ENCODE measurements at places on chromosomes 6 and 20. TPM values are rescaled to one million over a fixed set of nuclear protein-coding genes. Genes with fewer than 3 reads are reported as not detected.

DNA sequence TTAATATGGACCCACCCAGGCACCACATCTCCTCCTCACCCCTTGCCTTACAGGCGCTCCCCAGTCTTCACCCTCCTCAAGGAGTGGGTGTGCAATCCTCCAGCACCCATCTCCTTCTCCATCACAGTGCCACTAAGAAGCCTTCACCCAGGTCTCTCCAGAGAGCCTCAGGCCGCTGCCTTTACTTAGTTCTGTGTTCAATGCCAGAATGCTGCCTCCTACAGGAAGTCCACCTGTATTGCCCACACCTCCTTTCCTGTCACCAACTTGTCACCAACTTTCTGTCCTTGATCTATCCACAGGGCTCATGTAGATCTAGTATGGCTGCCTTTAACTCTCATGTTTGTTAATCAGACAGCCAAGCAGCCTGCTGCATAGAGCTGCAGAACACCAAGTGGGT, 586 bp upstream of the LST1 start:
- DNase-seq, result no peak
- H3K4me1 ChIP-seq, result peaks cover 3% of the 10 kb centered on the region
- H3K27me3 ChIP-seq, result no peaks in the 10 kb centered on the region
- H3K4me3 ChIP-seq, result no peak overlapping the region
- H3K36me3 ChIP-seq, result no peaks in the 10 kb centered on the region

DDO gene
- 0.39 TPM for total RNA-seq

- no peaks in the 10 kb centered on the region for H3K36me3 ChIP-seq
- H3K4me3 ChIP-seq, result no peak overlapping the region
- no peaks in the 10 kb centered on the region for H3K27me3 ChIP-seq
- no peaks in the 10 kb centered on the region for H3K4me1 ChIP-seq
- no peak for DNase-seq
Observed at GRCh38 chr6:119447921-119448320, 98.4 kb upstream of the MAN1A1 start.

LBP gene
- total RNA-seq, result 0.15 TPM

- H3K36me3 ChIP-seq, result peaks cover 8% of the 10 kb centered on the region
- no peaks in the 10 kb centered on the region for H3K27me3 ChIP-seq
- H3K4me1 ChIP-seq, result no peaks in the 10 kb centered on the region
- no peak for DNase-seq
- no peak overlapping the region for H3K4me3 ChIP-seq
Observed at GRCh38 chr20:35626386-35627001, 10.9 kb downstream of the SPAG4 start.

DNA sequence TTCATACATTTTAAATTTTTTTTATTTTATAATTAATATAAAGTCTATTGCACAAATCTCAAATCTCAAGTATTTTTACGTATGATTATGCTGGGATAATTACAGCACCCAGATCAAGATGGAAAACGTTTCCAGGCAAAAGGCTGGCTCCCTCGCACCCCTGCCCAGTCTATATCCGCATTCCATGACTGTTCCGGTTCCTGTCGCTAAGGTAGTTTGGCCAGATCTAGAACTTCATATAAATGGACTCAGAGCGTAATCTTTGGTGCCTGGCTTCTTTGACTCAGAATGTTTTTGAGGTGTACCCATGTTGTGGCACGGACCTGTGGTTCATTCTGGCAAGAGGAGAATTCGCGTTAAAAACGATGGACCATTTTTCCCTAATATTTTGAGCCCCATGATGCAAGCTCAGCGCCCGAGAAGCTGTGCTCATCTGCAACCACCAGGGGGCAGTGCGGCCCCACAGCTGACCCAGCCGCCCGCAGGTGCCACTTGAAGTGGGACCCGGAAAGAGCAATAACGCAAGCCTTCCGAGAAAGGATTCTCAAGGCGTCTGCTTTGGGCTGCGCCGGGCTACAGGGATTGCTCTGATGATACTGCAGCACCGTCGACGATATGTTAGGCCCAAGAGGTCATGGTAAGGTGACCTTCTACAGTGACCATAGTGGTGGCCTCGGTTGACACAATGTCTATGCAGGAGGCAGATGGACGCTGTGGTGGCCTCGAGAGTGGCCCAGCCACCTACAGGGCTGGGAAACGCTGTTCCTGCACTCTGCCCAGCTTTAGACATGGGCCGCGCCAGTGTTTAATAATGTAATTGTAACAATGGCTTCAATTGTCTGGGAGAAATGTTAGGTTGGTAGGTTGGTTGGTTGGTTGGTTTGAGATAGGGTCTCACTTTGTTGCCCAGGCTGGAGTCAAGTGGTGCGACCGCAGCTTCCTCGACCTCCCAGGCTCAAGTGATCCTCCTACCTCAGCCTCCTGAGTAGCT, 160.1 kb downstream of the ZMYND8 start:
- H3K36me3 ChIP-seq, result no peaks in the 10 kb centered on the region
- no peak for DNase-seq
- peak overlapping the region; percentile 69 for H3K27ac ChIP-seq
- no peaks in the 10 kb centered on the region for H3K4me1 ChIP-seq

DNA sequence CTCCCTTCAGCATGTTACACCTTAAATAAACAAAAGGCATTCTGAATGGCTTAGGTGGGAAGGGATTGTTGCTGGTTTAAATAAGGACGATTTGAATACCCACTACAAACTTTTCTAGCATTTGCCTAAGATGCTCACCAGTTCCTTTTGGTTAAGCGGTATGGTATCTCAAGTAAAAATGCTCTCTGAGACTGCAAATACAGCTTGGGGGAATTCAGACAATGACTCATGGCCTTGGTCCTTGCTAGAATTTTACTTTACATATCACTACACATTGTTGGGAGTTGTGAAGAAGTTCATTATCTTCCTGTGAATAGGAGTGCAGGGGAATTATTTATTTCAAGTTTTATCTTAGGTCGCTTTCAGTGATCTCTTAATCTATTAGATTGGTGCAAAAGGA, 670.7 kb downstream of the UTRN start:
- no peaks in the 10 kb centered on the region for H3K27me3 ChIP-seq
- H3K27ac ChIP-seq, result no peak overlapping the region
- no peaks in the 10 kb centered on the region for H3K36me3 ChIP-seq
- no peak for DNase-seq
- no peak overlapping the region for H3K4me3 ChIP-seq

CRIP3 gene
- 0.64 TPM for total RNA-seq

SOX4 gene
- total RNA-seq, result 71.9 TPM

DNA sequence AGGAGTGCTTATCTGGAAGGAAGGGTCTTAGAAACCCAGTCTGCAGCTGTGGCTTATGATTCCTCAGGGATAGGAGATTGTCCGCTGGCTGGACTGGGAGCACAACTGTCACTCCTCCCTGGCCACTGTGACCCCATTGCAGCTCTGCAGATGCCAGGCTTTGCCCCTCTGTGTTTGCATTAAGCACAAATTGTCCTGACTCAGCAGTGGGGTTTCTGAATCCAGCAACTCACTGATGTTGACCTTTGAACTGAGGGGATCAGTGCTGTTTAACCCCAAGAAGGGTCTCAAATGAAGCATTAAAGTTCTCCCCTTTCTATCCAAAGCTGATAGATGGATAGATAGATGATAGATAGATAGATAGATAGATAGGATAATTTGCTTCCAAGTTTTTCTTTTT, 29.5 kb downstream of the DACT2 start:
- DNase-seq, result no peak
- no peak overlapping the region for H3K27ac ChIP-seq
- H3K4me3 ChIP-seq, result no peak overlapping the region

- 0 out of 2 replicates have a peak, but pooled peaks cover 14% of the 10 kb centered on the region for H3K4me1 ChIP-seq
- H3K36me3 ChIP-seq, result no peaks in the 10 kb centered on the region
- no peak overlapping the region for H3K27ac ChIP-seq
- no peak overlapping the region for H3K4me3 ChIP-seq
Observed at GRCh38 chr20:58568126-58568482, 52.9 kb upstream of the APCDD1L start.

PSORS1C2 gene
- total RNA-seq, result not detected

LY6G6C gene
- 0.23 TPM for total RNA-seq

GRCh38 chr6:93571346-93571745, 152.0 kb upstream of the EPHA7 start:
- H3K4me3 ChIP-seq, result no peak overlapping the region
- no peak for DNase-seq
- no peaks in the 10 kb centered on the region for H3K27me3 ChIP-seq

DNA sequence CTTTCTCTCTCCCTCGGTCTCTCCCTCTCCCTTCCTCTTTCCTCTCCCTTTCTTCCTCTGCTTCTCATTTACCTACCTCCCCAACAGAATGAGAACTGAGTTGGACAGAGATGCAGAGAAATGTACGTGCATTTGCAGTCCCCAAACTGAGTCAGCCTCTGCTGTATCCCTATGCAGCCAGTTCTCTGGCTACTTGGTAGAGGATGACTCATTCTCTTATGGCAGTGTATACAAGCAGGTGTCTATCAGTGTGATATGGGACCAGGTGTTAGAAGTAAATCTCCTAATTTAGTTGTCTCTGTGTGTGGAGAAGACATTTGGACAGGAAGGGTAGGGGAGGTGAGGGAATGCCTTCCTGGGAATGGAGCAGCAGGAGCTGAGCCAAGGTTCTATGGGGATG, 470.8 kb downstream of the CD109 start:
- H3K4me1 ChIP-seq, result no peaks in the 10 kb centered on the region
- DNase-seq, result no peak
- no peaks in the 10 kb centered on the region for H3K27me3 ChIP-seq
- H3K4me3 ChIP-seq, result no peak overlapping the region
- H3K27ac ChIP-seq, result no peak overlapping the region

CBFA2T2 gene
- total RNA-seq, result 16.3 TPM

EPB41L1 gene
- 8.6 TPM for total RNA-seq

DNA sequence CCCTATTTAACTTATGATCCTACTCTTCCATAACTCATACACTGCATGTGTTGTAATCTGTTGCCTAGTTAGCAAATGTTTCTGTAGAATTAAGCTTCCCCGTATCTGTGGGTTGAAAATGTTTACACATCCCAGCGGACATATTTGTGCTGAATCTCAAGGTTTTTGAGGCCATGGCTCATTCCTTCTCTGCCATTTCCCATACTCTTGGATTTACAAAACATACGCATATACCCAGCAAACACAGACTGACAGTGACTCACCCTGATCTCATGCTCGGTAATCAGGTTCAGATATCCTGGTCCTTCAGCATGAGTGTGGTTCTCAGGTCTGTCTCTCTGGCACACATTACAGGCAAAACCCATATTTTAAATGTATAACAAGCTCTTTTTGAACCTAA, 58.7 kb downstream of the AGPAT4 start:
- H3K27me3 ChIP-seq, result no peaks in the 10 kb centered on the region
- 0 out of 2 replicates have a peak, but pooled peaks cover 5% of the 10 kb centered on the region for H3K4me1 ChIP-seq
- H3K36me3 ChIP-seq, result no peaks in the 10 kb centered on the region
- DNase-seq, result peak; percentile 84

HTR1B gene
- 14.0 TPM for total RNA-seq

GJA10 gene
- total RNA-seq, result not detected

GRCh38 chr6:105336986-105337385, 65.9 kb downstream of the PREP start:
- H3K27ac ChIP-seq, result no peak overlapping the region
- no peak for DNase-seq
- H3K36me3 ChIP-seq, result no peaks in the 10 kb centered on the region
- no peaks in the 10 kb centered on the region for H3K4me1 ChIP-seq
- no peak overlapping the region for H3K4me3 ChIP-seq
- H3K27me3 ChIP-seq, result no peaks in the 10 kb centered on the region

- no peaks in the 10 kb centered on the region for H3K4me1 ChIP-seq
- no peaks in the 10 kb centered on the region for H3K36me3 ChIP-seq
- no peak for DNase-seq
- no peak overlapping the region for H3K27ac ChIP-seq
Observed at GRCh38 chr6:69888482-69889233, 22.3 kb downstream of the COL19A1 start.

- no peak overlapping the region for H3K27ac ChIP-seq
- peaks cover 21% of the 10 kb centered on the region for H3K4me1 ChIP-seq
- peaks cover 2% of the 10 kb centered on the region for H3K36me3 ChIP-seq
- no peak for DNase-seq
- H3K27me3 ChIP-seq, result no peaks in the 10 kb centered on the region
Observed at GRCh38 chr20:37298190-37298939, 8.9 kb downstream of the MANBAL start.

TCP11 gene
- total RNA-seq, result not detected

- H3K36me3 ChIP-seq, result no peaks in the 10 kb centered on the region
- H3K27me3 ChIP-seq, result peaks cover 17% of the 10 kb centered on the region
- no peaks in the 10 kb centered on the region for H3K4me1 ChIP-seq
- DNase-seq, result no peak
- H3K27ac ChIP-seq, result no peak overlapping the region
- H3K4me3 ChIP-seq, result no peak overlapping the region
Observed at GRCh38 chr6:33061987-33062386, 11.5 kb downstream of the HLA-DPA1 start.

- no peaks in the 10 kb centered on the region for H3K27me3 ChIP-seq
- no peak for DNase-seq
- H3K4me1 ChIP-seq, result no peaks in the 10 kb centered on the region
Observed at GRCh38 chr6:15518878-15519277, 143.9 kb downstream of the DTNBP1 start.

DNA sequence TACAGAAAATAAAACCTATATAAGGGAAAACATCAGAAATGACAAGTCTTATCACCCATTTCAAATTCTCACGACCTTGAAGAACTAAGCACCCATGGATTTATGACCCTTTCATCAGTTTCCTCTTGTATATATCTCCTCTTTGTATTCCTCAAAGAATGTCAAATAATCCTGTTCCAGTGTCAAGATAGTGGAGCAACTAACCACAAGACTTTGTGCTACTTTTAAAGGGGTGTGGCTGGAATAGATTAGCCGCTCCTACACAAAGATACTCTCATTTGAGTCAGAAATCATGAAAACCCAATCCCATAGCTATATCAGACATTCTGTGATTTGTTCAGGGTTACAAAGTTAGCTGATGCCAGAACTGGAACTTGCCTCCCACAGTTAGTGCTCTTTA, 6.6 kb downstream of the REPS1 start:
- no peak overlapping the region for H3K4me3 ChIP-seq
- no peak for DNase-seq
- H3K36me3 ChIP-seq, result no peaks in the 10 kb centered on the region
- no peaks in the 10 kb centered on the region for H3K27me3 ChIP-seq

DNA sequence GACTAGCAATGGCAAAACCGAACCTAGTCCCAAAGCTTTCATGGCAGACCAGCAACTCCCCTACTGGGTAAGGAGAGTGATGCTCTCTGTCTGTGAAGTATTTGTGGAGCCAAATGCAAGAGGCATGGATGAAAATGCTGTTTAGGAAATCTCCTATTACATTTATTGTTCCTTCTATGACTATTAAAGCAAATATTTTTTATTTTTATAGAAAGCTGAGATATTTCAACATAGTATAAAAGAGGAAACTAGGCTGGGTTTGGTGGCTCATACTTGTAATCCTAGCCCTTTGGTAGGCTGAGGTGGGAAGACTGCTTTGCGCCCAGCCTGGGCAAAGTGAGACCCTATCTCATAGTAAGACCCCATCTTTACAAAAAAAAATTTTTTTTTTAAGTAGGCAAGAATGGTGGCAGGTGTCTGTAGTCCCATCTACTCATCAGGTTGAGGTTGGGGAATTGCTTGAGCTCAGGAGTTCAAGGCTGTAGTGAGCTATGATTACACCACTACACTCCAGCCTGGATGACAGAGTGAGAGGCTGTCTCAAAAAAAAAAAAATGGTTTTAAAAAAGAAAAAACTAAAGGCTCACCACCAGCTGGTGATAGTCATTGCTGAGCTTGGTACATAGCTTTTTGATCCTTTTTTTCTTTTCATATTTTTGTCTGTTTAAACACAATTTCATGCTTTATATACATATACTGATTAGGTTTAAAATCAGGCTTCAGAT, 11.3 kb downstream of the KDM1B start:
- H3K27me3 ChIP-seq, result no peaks in the 10 kb centered on the region
- no peak for DNase-seq
- no peak overlapping the region for H3K27ac ChIP-seq
- H3K4me3 ChIP-seq, result no peak overlapping the region
- H3K4me1 ChIP-seq, result no peaks in the 10 kb centered on the region
- H3K36me3 ChIP-seq, result no peaks in the 10 kb centered on the region

Measured in Panc1 (cell line).